ENCODE measurements at places on chromosomes 3 and 15.

DNA sequence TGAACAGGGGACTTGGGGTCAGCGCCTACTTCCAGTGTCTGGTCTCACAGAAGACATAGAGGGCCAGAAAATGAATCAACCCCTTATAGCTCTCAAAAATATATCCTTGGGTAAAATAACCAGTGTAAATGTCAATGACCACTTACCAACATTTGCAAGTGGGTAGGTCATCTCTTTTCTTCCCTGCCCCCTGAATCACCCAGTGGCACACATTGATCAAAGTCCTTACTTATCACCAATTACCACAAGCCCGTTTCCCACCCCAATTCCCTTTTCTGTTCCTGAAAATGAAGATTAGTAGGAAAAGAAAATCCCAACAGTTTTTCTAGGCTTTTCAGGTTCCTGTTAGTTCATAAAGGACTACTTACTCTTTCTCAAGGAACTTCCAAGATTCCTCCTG is 70.5 kb upstream of the HEG1 start:
- DNase-seq = peak; percentile 82

DNA sequence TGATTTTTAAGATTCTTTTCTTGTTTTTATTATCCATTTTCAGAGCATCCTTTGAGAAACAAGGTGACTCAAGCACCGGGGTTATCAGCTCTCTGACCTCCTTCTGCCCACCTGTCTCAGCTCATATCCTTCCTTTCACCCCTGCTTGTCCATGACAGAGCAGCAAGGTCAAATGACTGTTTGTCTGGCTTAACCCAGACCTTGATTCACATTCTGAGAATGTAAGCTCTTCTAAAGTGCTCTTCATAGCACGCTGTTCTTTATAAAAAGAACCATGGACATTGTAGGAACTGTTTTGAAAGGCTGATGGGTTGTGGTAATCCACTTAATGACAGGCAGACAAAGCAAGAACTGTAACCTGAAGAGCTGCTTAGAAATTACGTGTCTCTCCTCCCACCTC is 122.5 kb downstream of the CHST2 start:
- DNase-seq = peak; percentile 63

DNA sequence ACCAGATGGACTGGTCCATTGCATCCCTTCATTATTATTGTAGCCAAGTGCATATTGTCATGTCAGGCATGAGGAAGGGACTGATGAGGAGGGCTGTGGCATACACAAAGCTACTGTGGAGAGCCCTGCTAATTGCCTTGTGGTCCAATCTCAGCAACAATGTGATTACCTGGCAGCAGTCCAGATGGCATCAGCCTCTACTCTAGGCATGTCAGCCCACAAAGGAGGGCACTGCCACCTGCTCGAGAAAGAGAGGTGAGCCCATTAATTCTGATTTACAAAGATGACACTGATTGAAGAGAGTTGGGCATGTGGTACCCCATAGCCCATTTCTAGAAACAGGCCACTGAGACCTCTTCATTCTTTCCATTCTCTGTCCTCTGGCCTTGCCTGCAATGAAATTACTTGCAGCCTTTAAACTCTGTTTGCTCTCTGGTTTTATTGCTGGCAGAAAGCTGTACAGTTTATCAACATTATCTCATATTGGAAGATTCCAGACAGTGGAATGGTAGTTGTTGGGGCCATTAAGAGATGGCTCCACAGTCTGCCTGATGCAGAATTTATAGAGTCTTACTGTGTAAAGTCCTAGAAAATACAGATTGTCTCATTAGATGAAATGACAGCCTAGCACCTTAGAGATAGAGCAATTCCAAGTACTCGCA is 307.7 kb downstream of the ARPP21 start:
- no peak for DNase-seq

DNA sequence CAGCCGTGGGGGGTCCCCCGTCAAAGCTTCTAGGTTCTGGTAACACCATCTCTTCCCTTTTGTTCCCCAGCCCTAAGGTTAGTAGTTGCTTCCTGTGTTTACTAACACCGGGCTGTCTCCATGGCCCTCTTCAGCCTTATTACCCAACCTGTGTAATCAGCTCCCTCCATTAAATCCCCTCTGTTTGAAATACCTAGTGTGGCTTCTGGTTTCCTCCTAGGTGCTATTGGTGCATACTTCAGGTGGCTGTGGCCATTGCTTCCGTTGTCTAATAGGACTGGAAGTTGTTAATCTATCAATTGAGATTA is 35.3 kb downstream of the MOBP start:
- DNase-seq = no peak

- peak; percentile 45 for DNase-seq
Observed at GRCh38 chr15:82624008-82624407, 23.2 kb downstream of the CPEB1 start.

DNA sequence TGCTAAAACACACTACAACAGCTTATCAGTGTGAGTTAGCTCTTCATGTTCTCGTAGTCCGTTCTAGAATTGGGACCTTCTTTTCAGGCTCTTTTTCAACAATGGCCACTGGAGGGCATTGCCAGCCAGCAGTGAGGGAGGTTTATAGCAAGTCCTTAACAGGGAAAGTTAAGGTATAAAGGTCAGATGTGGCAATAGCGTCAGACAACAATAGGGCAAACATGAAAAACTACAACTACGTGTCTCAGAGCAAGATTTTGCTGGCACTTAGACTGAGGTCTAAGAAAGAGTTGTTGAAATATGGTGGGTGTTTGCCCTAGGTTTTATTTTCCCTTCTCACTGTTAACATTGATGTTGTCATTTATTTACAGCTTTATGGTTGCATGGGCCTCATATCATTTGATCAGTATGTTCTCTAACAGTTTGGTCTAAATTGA is 161.4 kb downstream of the GMNC start:
- DNase-seq = peak; percentile 18

- peak; percentile 84 for DNase-seq
Observed at GRCh38 chr3:99774467-99774866, 43.2 kb upstream of the CMSS1 start.

DNA sequence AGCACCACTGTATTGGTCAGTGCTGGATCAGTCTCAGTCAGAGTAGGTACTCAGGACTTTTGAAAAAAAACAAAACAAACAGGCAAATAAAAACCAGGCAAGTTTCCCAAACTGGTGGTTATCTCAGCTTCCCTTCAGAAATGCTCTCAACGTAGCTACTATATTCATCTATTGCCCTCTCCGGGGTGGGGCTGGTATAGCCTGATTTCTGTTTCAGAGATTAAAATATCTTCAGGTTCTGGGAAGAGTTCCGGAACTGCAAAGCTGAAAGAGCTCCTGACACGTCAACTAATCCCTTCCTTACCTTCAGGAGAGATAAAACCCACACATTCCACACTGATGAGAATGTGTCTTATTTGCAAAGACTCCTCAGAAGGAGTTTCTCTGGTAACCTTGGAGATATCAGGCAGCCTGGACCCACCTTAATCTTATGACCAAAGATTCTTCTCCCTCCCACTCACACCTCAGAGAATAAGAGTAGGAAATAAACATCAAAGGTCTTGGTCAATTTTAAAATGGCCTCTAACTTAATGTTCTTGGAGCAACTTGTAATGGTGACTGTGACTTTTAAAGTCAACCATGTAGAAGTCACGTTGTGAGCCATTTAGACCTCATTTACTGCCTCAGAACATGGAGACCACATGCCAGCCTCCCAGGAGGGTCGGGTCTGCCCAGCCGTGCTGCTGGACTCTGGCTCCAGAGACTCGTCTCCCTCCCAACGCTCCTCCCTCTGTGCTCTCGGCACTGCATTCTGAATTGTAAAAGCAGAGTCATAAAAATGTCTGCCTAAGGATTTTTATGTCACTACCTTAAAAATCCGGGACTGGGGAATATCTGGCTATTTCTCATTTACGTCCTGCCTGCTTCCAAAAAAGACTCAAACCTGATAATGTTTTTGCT is 53.8 kb downstream of the CDCP1 start:
- peak; percentile 93 for DNase-seq

DNA sequence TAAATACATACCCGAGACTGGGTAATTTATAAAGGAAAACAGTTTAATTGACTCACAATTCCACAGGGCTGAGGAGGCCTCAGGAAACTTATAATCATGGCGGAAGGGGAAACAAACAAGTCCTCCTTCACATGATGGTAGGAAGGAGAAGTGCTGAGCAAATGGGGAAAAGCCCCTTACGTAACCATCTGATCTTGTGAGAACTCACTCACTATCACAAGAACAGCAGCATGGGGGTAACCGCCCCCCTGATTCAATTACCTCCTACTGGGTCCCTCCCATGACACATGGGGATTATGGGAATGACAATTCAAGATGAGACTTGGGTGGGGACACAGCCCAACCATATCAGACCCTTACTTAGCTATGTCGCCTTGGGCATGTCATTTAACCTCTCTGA is 27.7 kb downstream of the SCG3 start:
- DNase-seq = no peak

- peak; percentile 65 for DNase-seq
Observed at GRCh38 chr15:27124287-27124871, 153.4 kb downstream of the GABRG3 start.

DNA sequence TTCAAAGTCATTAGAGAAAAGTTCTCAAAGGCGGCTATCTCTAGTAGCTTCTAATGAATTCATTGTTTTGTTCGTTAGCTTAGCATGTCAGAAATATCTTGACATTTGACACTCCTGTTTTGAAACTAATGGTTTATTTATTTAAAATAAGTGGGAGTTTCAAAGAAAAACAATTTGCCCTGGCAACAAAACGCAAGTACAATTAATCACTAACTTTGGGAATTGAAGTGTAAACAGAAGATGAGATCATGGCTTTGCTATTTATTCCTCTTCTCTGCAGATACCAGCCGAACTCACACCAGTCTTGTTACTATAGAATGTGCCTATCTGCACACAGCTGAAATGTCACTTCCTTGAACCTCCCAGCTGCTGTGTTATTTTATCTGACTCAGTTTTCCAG is 27.5 kb downstream of the MASP1 start:
- DNase-seq = peak; percentile 85

- peak; percentile 78 for DNase-seq
Observed at GRCh38 chr15:28021281-28022039, 77.7 kb downstream of the OCA2 start.

- DNase-seq = no peak
Observed at GRCh38 chr3:197858133-197858532, 67.1 kb downstream of the LRCH3 start.

DNA sequence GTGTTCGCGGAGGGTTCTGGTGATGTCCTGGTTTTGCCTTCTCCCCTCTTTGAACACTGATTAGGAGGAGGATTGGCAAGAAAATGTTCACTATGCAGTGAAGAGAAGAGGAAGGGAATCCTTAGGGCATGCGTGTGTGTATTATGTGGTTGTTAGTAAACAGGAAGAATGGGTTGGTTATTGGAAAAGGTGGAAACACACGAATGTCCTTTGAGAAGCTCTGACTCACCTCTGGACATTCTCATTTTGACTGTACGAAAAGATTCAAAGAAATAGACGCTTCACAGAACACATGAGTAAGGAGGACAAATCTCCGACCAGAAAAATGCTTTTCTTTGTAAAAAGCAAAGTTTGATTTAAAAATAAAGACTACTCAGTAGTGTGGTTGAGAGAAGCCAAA is 188.8 kb upstream of the PRICKLE2 start:
- DNase-seq = no peak

DNA sequence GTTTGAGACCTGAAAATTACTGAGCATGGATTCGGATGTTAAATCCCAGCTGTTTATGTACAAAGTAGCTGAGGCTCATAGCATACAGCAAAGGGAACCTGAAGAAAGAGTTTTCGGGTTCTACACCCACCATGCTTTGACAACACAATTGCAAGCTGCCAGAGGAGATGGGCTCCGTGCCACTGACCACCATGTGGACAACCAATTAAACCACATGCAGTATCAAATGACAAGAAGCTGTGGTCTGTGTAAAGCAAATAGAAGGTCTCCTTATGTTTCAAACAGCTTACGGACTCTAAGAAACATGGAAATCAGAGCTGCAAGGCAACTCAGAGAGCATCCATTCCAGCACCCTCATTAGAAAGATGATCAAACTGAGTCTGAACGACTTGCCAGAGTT is 12.9 kb downstream of the GABRB3 start:
- DNase-seq = no peak

GRCh38 chr3:142568393-142569017 is 10.0 kb downstream of the ATR start:
- no peak for DNase-seq

GRCh38 chr3:31945738-31946052 is 35.4 kb downstream of the OSBPL10 start:
- peak; percentile 46 for DNase-seq

GRCh38 chr15:78365917-78366316 is 25.8 kb downstream of the CRABP1 start:
- peak; percentile 12 for DNase-seq

- DNase-seq = peak; percentile 52
Observed at GRCh38 chr3:124786511-124787241, 56.4 kb downstream of the UMPS start.

DNA sequence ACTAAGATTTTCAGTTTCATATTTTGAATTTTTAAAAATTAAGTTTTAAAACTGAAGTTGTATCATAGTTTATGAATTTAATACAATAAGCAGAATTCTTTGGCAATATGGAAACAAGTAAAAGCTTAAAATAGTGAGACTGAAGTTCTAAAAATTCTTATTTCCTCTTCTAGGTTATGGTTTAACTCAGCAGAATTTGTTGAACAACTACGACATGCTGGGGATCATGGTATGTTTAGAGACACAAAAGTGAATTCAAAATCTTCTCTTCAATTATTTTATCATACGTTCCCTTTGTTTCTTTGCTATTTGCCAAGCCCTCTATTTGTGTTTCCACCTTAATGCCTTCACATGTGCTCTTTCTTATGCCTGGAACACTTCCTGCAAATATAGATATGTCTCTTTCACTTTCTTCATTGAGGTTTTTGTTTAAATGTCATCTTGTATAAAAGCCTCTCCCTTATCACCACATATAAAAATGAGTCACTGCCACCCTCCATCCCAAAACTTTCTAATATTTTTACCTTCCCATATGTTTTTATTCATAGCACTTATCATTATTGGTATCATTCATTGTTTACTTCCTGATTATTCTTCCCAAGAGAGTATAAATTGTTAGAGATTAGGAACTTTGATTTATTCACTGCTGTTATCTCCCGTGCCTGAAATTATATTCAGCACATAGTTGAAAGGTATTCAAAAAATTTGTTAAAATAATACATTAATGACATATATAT is 6.4 kb downstream of the SUCNR1 start:
- DNase-seq = no peak

- DNase-seq = no peak
Observed at GRCh38 chr3:49618412-49618811, 55.7 kb upstream of the APEH start.

GRCh38 chr3:108501535-108501934 is 8.9 kb downstream of the MYH15 start:
- no peak for DNase-seq

DNA sequence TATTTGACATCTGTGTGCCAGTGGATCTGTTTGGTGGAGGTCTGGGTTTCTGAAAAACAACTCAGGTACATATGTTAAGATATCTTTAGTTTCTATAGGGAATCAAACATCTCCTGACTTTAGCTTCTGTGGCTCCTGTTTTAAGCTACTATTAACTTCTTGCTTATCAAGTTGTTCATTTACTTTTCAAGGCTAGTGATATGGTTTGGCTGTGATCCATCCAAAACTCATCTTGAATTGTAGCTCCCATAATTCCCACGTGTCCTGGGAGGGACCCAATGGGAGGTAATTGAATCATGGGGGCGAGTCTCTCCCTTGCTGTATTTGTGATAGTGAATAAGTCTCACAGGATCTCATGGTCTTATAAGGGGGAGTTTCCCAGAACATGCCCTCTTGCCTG is 41.4 kb downstream of the ZNF860 start:
- DNase-seq = no peak

GRCh38 chr3:127002195-127003174 is 19.6 kb downstream of the PLXNA1 start:
- DNase-seq = peak; percentile 86
